Stimulated activated CD8-positive, alpha-beta memory T cell treated with anti-CD3 and anti-CD28 coated beads, Interleukin-4, amount 100 ng/mL, for 1 hour (primary cell): ENCODE measurements at places on chromosomes 7 and 10.

DNA sequence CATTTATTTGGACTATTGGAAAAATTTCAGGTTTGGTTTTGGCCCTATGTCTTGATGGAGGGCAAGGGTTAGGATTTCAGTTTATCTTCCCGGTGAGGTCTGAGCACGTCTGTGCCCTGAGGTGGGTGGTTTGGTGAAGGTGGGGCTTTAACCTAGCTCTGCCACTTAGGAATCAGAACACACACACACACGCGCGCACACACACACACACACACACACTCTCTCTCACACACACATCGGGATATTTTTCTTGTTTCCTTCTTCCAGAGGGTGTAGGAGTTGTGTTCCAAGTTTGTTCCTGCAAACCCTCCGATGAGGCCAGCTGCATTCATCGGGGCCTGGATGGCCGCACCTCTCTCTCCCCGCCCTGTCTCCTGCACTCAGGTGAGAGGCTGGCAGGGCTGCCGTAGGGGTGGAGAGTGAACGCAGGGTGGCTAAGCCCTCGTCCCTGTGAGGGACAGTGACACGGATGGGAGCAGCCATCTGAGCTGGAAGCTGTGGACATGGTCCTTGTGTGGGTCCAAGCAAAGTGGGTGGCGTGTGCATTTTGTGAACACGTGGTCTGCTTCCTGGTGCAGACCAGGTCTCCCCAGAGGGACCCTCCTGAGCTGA lies 34.2 kb downstream of the CHST12 start:
- no peak for DNase-seq

GRCh38 chr10:29430101-29430500 lies 141.2 kb downstream of the LYZL1 start:
- DNase-seq = no peak

DNA sequence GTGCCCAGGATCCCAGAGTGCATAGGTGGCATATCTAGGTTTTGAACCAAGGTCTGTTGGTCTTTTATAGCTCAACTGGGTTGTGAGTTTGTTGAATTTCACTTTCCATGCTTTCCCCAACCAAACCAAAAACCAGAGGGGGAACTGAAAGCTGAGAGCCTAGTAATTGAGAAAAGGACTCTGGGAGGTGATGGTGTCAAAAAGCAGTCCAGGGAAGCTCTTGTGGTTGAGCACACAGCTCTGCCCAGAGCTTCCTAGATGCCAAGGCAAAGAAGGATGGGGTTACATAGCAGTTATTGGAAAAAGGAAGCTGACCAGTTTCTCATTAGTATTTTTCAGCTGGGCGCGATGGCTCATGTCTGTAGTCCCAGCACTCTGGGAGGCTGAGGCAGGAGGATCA lies 9.9 kb downstream of the POR start:
- DNase-seq = no peak

DNA sequence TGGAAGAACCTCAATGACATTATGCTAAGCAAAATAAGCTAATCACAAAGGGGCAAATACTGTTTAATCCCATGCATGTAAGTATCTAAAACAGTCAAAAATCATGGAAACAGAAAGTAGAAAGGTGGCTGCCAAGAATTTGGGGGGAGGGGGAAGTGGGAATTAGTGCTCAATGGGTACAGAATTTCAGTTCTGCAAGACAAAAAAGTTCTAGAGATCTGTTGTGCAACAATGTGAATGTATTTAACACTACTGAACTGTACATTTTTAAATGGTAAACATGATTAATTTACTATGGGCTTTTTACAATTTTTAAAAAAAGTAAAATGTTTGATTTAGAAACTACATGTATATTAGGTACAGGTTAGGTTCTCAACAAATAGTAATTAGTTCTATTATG lies 11.9 kb downstream of the EZH2 start:
- no peak for DNase-seq

- DNase-seq = no peak
These were observed 94.1 kb upstream of the CREB5 start for GRCh38 chr7:28318101-28318762.

GRCh38 chr7:101978683-101979082 lies 161.3 kb downstream of the CUX1 start:
- DNase-seq = no peak

- DNase-seq = no peak
These were observed 267.9 kb upstream of the CNTNAP2 start for GRCh38 chr7:145848691-145849090.

DNA sequence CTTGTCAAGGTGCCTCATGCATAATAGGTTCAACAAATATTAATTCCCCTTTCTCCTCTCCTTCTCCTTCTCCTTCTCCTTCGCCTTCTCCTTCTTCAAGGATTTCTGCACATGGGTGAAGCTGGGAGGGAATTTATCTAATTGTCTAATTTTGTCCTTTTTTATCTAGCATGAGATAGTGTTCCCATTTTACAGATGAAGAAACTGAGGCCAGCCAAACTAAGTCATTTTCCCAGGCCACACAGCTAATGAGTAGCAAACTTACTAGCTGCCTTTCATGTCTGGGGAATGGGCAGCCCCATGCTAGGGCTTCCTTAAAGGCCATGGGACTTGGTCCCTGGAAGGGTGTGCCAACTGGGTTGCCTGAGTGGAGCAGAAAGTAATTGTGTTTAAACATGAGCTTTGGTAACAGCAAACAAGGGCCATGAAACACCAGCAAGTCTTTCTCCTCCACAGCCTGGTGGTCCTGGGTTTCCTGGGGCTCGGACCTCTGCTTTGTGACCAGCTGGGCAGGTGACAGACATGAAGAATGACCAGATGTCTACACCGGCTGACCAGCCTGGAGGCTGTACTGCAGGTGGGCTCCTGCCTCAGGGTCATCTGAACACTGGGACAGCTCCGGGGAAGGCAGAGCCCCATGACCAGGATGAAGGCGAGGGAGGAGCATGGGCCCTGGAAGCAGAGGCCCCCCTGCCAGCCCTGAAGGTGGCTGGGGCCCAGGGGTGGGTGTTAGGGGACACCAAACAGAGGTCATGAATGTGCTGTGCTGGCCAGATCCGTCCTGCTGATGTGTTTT lies 138.0 kb downstream of the PTPN20 start:
- no peak for DNase-seq

GRCh38 chr10:94402843-94403379 lies 570 bp downstream of the TBC1D12 start:
- no peak for DNase-seq

GRCh38 chr10:58393317-58393716 lies 8.1 kb downstream of the TFAM start:
- no peak for DNase-seq

DNA sequence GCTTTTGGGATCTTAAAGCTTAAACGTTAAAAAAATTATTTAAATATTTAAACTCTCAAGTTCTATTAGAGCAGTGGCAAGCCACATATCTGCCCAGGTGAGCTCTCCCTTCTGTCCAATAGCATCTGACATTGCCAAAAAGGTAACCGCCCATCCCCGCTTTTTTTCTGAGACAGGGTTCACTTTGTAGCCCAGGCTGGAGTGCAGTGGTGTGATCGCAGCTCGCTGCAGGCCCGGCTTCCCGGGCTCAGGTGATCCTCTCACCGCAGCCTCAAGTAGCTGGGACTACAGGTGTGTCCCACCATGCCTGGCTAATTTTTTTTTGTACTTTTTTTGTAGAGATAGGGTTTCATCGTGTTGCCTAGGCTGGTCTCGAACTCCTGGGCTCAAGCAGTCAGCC lies 83.2 kb downstream of the RBM33 start:
- DNase-seq = no peak
